ENCODE measurements at places on chromosomes 7 and 10. TPM values are rescaled to one million over a fixed set of nuclear protein-coding genes. Genes with fewer than 3 reads are reported as not detected.

Gene STAMBPL1
- total RNA-seq = 22.4 TPM

Gene ICA1
- not detected for total RNA-seq

Gene PHKG1
- total RNA-seq = 0.32 TPM

Gene C10orf143
- total RNA-seq = not detected

Gene OR2A1
- total RNA-seq = 0.13 TPM

Gene PRRT4
- not detected for total RNA-seq

Gene LAMB1
- total RNA-seq = 166 TPM

Gene NPSR1
- not detected for total RNA-seq

Gene PLA2G12B
- total RNA-seq = not detected

Gene SPACDR
- not detected for total RNA-seq

Gene GRID2IP
- total RNA-seq = not detected

Gene CLDN3
- total RNA-seq = not detected

Gene HIBADH
- 70.1 TPM for total RNA-seq

Gene HGF
- total RNA-seq = 4.4 TPM

Gene ZCCHC24
- 30.3 TPM for total RNA-seq

Gene CUL1
- total RNA-seq = 41.6 TPM

Gene OR9A2
- total RNA-seq = not detected

Gene FAM24B
- total RNA-seq = 3.3 TPM

Gene AMPH
- 1.9 TPM for total RNA-seq

Gene PLCE1
- 2.9 TPM for total RNA-seq

Gene EIF5AL1
- 0.65 TPM for total RNA-seq

Gene SPAM1
- total RNA-seq = not detected

Gene VWDE
- total RNA-seq = not detected

Gene GRB10
- total RNA-seq = 24.0 TPM

Gene TNPO3
- total RNA-seq = 47.2 TPM

Gene GPNMB
- 38.2 TPM for total RNA-seq

Gene NPFFR1
- total RNA-seq = not detected

Gene PDLIM1
- total RNA-seq = 32.0 TPM

Gene C10orf67
- total RNA-seq = 0.25 TPM

Gene FGL2
- total RNA-seq = 3.8 TPM

Gene CALHM1
- not detected for total RNA-seq

Gene GSAP
- 5.2 TPM for total RNA-seq

Gene PON1
- total RNA-seq = not detected

Gene SAMD9
- total RNA-seq = 26.2 TPM

Gene NOS3
- 0.32 TPM for total RNA-seq

Gene STARD3NL
- total RNA-seq = 68.1 TPM

Gene DMBT1
- total RNA-seq = not detected

Gene SEMA3C
- 612 TPM for total RNA-seq

Gene ZNF117
- 2.8 TPM for total RNA-seq

Gene CEP55
- total RNA-seq = 32.4 TPM

Gene PTPN20
- 0.22 TPM for total RNA-seq

Gene LIPN
- not detected for total RNA-seq

Gene GNGT1
- total RNA-seq = not detected

Gene SLC13A1
- total RNA-seq = not detected

Gene PAX2
- not detected for total RNA-seq

Gene ITGB8
- 9.9 TPM for total RNA-seq

Gene TRIM73
- 0.22 TPM for total RNA-seq

Gene HOXA7
- total RNA-seq = 3.4 TPM

Gene ANKRD30A
- not detected for total RNA-seq

Gene PLEKHA1
- total RNA-seq = 31.4 TPM

Gene SPDYE8
- total RNA-seq = not detected

Gene CNPY1
- not detected for total RNA-seq

Gene HELLS
- 32.3 TPM for total RNA-seq

Gene ACSM6
- not detected for total RNA-seq

Gene RNF148
- total RNA-seq = not detected

Gene SLC39A12
- total RNA-seq = not detected

Gene KIF5B
- 137 TPM for total RNA-seq
